ENCODE measurements at places on chromosomes 2 and 18.

DNA sequence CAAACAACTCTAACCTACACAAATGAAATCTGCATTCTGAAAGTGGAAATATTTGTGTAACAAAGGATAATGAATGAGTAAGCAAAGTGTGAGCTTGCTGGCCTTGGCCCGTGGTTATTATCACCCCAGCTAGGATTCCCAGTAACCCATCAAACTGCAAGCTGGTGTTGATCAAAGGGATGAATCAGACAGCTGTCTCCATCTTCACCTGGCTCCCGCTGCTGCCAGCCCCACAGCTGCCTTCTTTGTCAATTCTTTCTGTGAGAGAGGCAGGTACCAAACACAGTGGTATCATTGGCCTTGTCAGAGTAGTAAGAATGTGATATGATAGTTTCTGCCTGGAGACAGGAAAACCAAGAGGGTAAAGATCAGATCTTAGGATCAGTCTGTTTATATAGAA is 25.2 kb upstream of the RGPD4 start:
- no peak for DNase-seq

DNA sequence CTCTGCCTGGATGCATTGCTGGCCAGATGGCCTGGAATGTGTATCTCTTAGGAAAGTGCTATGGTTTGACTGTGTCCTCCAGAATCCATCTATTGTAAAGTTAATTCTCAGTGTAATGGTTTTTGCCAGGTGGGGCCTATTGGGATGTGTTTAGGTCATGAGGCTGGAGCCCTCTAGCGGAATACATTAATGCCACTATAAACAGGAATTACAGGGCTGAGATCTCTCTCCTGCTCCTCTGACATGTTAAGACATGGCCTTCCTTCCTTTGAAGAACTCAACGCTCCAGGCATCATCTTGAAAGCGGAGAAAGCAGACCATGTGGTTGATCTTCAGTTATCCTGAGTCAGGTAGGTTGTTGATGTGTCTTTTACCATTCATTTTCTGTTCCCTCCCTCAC is 276.4 kb downstream of the RPIA start:
- no peak for DNase-seq

DNA sequence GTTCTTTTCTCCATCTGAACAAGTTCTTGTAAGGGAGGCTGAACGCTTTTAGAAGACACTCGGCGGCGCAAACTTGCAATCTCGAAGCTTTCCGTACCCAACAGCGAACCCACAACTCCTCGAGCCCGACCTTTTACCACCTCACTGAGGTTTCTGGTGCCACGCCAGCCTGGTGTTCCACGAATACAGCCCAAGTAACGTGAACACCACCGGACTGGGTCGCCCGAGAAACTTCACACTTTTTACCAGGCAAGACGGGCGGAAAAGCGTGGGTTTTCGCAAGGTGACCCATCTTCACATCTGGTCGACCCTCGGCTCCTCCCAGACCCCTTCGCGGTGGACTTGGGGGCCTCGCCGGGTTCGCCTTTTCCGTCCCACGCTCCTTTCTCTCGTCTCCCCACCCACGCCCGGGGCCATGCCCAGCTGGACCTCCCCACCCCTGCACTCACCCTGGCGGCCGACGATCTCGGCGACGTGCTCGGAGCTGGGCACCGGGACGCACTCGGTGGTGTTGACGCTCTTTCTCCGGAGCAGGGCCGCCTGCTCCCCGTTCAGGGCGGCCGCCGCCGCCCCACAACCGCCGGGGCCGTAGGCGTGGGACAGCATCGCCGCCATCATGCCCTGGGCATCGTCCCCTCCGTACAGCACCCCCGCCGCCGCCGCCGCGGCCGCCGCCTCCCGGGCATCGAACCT is 1.2 kb downstream of the MEX3C start:
- peak; percentile 29 for DNase-seq

- no peak for DNase-seq
These were observed 24.3 kb downstream of the DLGAP1 start for GRCh38 chr18:4430836-4431235.

GRCh38 chr2:196915507-196916189 is 10.9 kb downstream of the PGAP1 start:
- DNase-seq: no peak

DNA sequence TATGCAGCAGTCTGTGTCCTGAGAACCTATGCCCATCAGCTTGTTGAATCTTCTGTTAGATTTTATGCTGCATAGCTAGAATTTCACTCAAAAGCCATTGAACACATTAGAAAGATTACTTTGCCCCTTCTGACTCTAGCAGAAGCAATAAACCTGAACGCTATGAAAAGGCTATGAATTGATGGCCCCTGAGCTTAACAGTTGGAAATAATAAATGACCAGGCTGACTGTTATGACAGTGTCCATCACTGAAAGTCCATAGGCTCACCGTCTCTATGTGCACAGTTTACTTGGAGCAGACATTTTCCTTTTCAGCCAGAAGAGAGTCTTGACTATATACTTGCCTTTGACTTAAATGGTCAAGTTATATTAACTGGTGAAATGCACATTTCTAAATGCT is 1618.8 kb upstream of the ACVR2A start:
- no peak for DNase-seq

GRCh38 chr2:227410191-227410590 is 22.4 kb upstream of the SCYGR1 start:
- no peak for DNase-seq

GRCh38 chr2:213010106-213010779 is 141.2 kb downstream of the IKZF2 start:
- DNase-seq: no peak
